ENCODE measurements at places on chromosomes 6 and 20.

DNA sequence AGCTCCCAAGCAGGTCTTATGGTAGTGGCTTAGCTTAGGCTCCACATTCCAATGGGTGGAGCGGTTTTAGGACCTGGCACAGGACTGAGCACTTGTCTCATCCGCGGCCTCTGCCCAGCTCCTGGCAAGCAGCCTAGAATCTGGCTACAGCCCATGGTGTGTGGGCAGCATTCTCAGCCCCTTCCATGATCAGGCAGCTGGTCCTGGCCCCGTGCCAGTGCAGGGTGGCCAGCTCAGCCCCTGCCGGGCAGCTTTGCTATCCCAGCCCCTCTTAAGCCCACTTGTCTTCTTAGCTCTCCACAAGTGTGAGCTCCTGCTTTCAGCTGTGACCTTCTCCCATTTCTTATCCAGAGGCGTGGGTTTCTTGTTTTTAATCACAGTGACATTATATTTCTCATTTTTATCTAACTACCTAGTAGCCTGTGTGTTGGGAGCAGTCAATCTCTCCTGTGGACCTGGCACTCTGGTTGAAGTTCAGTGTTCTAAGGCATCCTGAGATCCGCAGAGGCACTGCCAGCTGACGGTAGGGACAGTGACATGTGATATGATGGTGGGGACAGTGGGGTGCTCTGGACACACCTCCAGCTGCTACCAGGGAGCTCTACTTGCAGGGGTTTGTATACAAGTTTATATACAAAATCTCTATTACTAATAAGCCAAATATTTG lies 119.9 kb upstream of the PRND start:
- no peak for DNase-seq

DNA sequence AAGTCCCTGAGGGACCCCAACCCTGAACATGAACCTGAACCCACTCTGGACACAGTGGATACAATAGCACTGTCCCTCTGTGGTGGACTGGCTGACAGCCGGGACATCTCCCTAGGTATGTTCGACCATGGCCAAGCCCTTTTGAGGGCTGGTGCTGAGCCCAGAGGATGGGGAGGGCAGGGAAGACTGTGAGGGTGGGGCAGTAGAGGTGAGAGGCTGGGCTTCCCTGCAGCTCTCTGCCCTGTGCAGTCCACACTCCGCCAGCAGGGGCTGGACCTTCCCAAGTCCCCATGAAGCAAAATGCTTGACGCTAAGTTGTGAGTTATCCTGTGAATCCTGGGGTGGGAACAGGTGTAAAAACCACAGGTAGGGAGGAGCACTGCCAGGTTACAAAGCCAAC lies 11.5 kb downstream of the LPIN3 start:
- no peak for DNase-seq

DNA sequence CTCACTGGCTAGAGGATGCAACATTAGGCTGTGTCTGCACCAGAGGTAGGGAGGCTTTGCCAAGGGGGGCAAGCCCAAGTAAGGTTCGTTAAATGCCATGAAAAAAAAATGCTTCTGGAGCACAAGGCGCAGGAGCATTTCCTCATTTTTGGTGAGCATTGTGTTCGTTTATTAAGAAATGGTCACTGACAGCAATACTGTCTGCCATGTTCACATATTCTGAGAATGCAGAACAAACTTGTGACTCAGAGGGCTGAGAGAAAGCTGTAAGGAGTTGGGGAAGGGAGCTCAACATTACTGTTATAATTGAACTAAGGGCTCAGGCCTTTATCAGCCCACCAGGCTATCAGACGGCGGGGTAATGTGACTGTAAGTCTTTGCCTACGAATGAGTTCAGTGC lies 465.4 kb upstream of the BTBD3 start:
- no peak for DNase-seq

GRCh38 chr6:149015535-149016525 lies 269.0 kb downstream of the UST start:
- DNase-seq = no peak

DNA sequence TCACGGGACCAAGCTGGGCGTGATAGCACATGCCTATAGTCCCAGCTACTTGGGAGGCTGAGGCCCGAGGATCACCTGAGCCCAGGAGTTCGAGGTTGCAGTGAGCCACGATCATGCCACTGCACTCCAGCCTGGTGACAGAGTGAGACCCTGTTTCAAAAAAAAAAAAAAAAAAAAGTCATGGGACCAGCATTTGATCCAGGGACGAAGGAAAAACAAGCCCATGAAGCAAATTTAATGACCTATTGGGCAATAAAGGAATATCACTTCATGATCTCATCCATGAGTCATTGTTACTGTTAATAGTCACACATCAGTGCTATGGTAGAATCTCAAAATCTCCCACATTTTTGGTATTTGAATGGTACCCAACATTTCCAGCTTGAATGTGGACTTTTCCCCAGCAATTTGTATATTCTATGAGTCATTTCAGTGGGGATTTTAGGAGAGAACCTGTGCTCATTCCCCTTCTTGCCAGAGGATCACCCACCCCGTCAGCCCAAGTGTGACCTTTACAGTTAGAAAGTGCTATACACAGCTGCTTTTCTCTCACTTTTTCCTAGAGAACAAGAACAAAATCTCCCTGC lies 8.5 kb upstream of the SOD2 start:
- DNase-seq = peak; percentile 84

DNA sequence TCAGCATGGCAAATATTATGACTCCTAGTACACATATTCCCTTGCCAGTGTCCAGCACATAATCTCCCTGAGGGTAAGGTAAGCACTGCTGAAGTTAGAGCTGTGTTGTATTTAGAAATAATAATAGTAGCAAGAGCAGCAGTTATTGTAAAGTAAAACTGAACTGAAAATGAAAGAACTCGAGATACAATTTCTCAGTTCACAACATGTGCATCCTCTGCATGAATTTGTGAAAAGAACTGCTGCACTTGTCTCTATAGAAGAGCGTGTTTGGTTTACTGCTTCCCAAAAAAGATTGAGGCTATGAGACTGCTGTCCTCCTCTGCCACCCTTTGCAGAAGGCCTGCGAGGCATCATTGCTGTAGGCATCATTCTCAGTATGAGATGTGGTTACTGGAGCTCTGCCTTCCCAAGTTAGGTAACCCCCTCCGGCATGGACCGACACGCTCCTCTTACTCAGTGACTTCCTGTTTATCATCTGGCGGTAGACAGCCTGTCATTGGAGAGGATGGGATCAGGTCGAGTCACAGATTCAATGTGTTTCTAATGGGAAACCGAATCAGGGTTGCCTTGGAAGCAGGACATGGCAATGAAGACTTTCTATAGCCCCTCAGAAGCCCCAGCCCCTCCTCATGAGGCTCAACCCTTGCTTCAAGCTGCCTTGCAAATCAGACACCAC lies 48.1 kb downstream of the SLC24A3 start:
- DNase-seq = peak; percentile 42

- no peak for DNase-seq
Observed at GRCh38 chr6:105832313-105832761, 253.8 kb upstream of the PRDM1 start.

- no peak for DNase-seq
Observed at GRCh38 chr20:5885866-5886265, 64.5 kb downstream of the TRMT6 start.

GRCh38 chr6:11277275-11278206 lies 45.1 kb upstream of the NEDD9 start:
- DNase-seq = peak; percentile 73

DNA sequence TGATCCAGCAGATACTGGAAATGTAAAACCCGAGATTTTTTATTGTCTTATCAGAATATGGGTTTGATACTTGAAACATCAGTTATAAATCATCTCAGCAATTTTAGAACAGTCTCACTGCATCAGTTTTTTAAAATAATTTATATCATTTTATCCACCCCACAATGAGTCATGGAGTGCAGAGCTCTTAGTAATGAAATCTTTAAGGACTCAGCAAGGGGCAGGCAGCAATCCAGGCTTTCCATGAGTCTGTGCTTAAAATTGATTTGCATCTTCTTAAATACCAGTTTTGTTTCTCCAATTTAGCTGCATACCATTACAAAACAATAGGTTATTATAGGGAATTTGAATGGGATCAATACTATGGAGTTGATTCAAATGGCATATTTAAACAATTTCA lies 832.3 kb downstream of the C6orf118 start:
- no peak for DNase-seq

DNA sequence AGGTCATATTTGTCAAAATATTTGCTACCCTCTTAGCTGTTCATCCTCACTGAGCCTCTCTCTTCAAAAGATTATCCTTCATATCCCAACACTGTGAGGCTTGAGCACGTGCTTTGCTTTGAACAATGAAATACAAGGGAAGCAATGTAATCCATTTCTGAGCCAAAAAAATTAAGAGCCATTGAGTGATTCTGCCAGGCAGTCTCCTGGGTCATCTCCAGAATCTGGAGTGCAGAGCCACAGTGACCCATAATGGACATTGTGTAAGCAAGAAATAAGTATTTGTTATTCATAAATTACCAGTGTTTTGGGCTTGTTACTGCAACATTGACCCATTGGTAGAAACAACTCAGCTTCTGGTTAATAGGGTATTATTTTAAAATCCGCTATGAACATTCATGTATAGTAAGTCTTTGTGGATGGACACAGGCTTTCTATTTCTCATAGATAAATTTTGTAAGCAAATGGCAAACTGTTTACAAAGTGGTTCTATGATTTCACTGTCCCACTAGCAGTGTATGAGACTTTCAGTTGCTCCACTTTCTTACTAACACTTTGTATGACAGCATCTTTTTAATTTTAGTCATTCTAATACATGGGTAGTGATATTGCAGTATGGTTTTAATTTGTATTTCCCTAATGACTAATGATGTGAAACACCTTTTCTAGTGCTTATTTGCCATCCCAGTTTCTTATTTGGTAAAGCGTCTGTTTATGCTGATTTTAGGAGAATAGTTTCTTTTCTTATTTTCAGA lies 358.2 kb downstream of the PLCB1 start:
- DNase-seq = no peak

- DNase-seq = no peak
Observed at GRCh38 chr6:3321042-3321441, 62.3 kb downstream of the PSMG4 start.

- DNase-seq = no peak
Observed at GRCh38 chr20:34561661-34562060, 3.1 kb downstream of the MAP1LC3A start.

DNA sequence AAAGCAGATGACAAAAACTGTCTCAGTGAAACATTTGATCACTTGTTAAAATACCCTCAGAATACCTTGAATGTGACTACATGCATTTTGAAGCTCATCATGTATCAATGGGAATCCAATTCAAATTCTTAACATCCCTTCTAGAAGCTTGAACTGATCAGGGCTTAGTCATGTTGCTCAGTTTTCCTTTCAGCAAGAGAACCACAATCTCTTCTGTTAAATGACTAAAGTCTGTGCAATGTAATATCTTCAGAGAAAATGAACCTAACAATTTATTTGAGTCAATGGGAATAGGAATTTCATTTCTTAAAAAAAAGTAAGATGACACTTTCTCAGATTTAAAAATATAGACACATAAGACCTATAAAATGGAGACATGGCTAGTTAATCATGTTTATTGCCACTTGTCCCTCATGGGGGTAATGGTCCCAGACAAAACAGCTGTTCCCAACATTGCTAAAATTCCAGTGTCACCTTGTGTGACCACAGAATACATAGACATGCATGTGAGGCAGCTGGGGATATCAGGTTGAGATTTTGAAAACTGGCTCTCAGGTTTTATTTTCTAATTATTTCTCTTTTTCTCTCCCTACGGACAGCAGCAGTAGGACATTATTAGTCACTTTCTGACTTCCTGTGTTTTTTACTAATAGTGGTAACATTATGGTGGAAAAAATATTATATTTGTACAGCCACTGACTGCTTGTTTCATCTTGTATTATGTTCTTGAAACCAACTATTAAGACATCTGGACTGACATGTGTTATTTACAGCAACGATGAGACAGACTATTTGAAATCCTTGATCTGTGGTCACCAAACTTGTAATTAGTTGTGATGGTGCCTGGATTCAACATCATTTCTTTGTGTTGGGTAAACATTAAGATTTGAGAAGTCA lies 192.5 kb downstream of the COL9A1 start:
- no peak for DNase-seq

DNA sequence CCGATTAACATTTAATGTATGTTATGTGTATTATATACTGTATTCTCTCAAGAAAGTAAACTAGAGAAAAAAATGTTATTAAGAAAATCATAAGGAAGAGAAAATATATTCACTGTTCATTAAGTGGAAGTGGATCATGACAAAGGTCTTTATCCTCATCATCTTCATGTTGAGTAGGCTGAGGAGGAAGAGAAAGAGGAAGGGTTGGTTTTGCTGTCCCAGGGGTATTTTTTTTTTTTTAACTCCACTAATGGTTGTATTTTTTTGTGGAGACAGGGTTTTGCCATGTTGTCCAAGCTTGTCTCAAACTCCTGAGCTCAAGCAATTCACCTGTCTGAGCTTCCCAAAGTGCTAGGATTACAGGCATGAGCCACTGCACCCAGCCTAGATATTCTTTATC lies 11.0 kb downstream of the ECT2L start:
- DNase-seq = no peak

GRCh38 chr6:124758663-124759062 lies 203.6 kb upstream of the RNF217 start:
- DNase-seq = no peak

- no peak for DNase-seq
Observed at GRCh38 chr6:88165844-88166492, at the start of gene CNR1. Gene CNR1 (minus strand): TSS chr6:88166347. CDS start chr6:88145274, 21,073 bp downstream.

DNA sequence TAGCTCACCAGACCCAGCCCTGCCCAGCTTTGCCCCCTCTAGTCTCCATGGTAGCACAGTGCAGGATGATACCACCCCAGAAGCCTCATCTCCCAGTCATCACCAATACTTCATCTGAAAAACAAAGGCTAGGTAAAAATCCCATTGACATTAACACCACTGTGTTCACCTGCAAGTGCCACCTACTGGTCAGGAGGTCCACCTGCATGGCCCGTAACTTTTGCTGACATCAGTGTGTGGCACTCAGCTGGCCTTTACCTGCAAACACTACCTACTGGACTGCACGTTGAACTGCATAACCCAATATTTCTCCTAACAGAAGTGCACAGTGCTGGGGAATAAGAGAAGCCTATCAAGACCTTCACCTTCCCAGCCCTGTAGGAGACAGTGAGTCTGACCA lies 234.7 kb upstream of the ADGRB3 start:
- DNase-seq = no peak

DNA sequence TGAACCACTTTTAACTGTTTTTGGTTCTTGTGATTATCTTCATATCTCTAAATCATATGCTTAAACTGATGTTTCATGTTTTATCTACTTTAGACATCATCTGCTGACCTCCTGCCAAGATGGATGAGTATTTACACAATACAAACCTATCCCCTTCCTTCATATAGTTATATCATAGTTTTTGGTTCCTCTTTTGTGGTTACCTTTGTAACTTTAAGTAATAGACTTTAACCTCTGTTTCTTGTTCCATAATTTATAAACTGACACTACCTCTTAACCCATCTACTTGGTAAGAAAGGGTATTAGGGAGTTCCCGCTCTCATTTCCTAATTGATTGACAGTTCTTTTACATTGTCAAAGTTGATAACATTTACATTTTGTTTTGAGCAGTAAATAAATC lies 11.9 kb downstream of the PCMT1 start:
- no peak for DNase-seq

GRCh38 chr20:1687053-1687452 lies 29.5 kb upstream of the SIRPG start:
- DNase-seq = no peak

GRCh38 chr6:44661221-44662008 lies 273.9 kb downstream of the CDC5L start:
- peak; percentile 96 for DNase-seq

Measured in AG09309 (cell line).